ENCODE measurements at places on chromosomes 5 and 9. TPM values are rescaled to one million over a fixed set of nuclear protein-coding genes. Genes with fewer than 3 reads are reported as not detected.

- DNase-seq = no peak
These were observed 74.3 kb downstream of the SMIM15 start for GRCh38 chr5:61087921-61088320.

- DNase-seq = no peak
These were observed 62.9 kb downstream of the NREP start for GRCh38 chr5:111694133-111694532.

- DNase-seq = no peak
These were observed 69.8 kb downstream of the KCNIP1 start for GRCh38 chr5:170573660-170574059.

DNA sequence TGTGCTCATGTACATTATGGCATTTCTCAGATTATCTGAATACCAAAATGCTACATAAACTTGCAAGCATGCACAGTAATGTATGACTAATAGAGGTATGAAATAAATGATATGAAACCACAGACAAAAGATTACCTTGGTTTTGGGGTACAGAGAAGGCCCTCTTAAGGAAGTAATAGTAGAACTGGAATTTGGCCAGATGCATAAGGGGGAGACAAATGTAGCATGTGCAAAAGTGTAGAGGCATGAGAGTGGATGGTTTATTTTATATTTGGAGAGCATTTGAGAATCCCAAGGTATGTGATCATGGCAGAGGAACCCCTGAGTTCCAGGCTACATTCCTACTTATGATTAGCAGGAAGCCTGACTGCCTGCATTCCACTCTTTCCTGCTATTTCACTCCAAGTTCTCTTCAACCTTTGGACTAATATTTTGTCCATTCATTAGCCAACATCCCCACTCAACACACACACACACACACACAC is 74.2 kb downstream of the MAMDC2 start:
- DNase-seq = no peak

The PCDHB13 gene
- total RNA-seq = not detected

- DNase-seq = no peak
These were observed 92.0 kb upstream of the DNAH5 start for GRCh38 chr5:14036514-14036913.

- DNase-seq = peak; percentile 25
These were observed 533 bp downstream of the SREK1IP1 start for GRCh38 chr5:64767959-64768357.

The ARHGEF37 gene
- 1.1 TPM for total RNA-seq

- DNase-seq = no peak
These were observed 5.1 kb upstream of the ERAP1 start for GRCh38 chr5:96812851-96813250.

Data from activated CD4-positive, alpha-beta memory T cell treated with anti-CD3 and anti-CD28 coated beads, Interleukin-2, amount 10 ng/mL, durations not matched to agents 7 days and 5 days (primary cell).